Epithelial cell of proximal tubule (primary cell): ENCODE measurements at places on chromosomes 16 and 17. TPM values are rescaled to one million over a fixed set of nuclear protein-coding genes. Genes with fewer than 3 reads are reported as not detected.

The PRAC1 gene
- not detected in 2 replicates for total RNA-seq

The DNAAF8 gene
- 2.0 TPM in 1 of 2 replicates, not detected in the other for total RNA-seq

The MIEN1 gene
- 64.0 and 95.7 TPM in 2 replicates for total RNA-seq

The ACSM5 gene
- total RNA-seq: 0.12 TPM in 1 of 2 replicates, not detected in the other

The SPATA20 gene
- total RNA-seq: 45.5 and 70.2 TPM in 2 replicates

The CCDC200 gene
- total RNA-seq: not detected in 2 replicates

The ZSCAN10 gene
- total RNA-seq: not detected in 2 replicates

The GRB7 gene
- 20.1 and 42.0 TPM in 2 replicates for total RNA-seq

The USP7 gene
- 58.6 and 91.4 TPM in 2 replicates for total RNA-seq

The HOXB2 gene
- total RNA-seq: 21.1 and 43.7 TPM in 2 replicates

The TM4SF5 gene
- not detected in 2 replicates for total RNA-seq

The TPSD1 gene
- total RNA-seq: not detected in 2 replicates

The SPHK1 gene
- total RNA-seq: 54.5 and 81.2 TPM in 2 replicates

The CLEC3A gene
- not detected in 2 replicates for total RNA-seq

The CHTF18 gene
- 41.0 and 49.7 TPM in 2 replicates for total RNA-seq

The HOXB9 gene
- total RNA-seq: 74.5 and 83.8 TPM in 2 replicates

The NPIPB8 gene
- total RNA-seq: not detected in 2 replicates

The MRPL27 gene
- total RNA-seq: 100 and 158 TPM in 2 replicates

The BCL6B gene
- under 0.01 TPM in 1 of 2 replicates, not detected in the other for total RNA-seq

The DPEP3 gene
- total RNA-seq: not detected in 2 replicates

The BCAR1 gene
- 125 and 136 TPM in 2 replicates for total RNA-seq

The MPP2 gene
- total RNA-seq: 2.5 and 14.1 TPM in 2 replicates

The FBXO39 gene
- total RNA-seq: not detected in 2 replicates

The TP53TG3B gene
- total RNA-seq: not detected in 2 replicates

The TRIM72 gene
- total RNA-seq: not detected in 2 replicates

The MARVELD3 gene
- 2.2 and 7.9 TPM in 2 replicates for total RNA-seq

The SLC35G6 gene
- not detected in 2 replicates for total RNA-seq

The ERI2 gene
- 17.5 and 22.5 TPM in 2 replicates for total RNA-seq

The SDF2 gene
- 39.5 and 52.7 TPM in 2 replicates for total RNA-seq

The KRT9 gene
- total RNA-seq: not detected in 2 replicates

The CACNG3 gene
- total RNA-seq: not detected in 2 replicates
